ENCODE measurements at places on chromosomes 1 and 21.

GRCh38 chr21:37159053-37159776 is 86.2 kb downstream of the TTC3 start:
- no peak for DNase-seq

GRCh38 chr1:25467193-25467592 is 36.5 kb downstream of the MACO1 start:
- DNase-seq, result no peak

DNA sequence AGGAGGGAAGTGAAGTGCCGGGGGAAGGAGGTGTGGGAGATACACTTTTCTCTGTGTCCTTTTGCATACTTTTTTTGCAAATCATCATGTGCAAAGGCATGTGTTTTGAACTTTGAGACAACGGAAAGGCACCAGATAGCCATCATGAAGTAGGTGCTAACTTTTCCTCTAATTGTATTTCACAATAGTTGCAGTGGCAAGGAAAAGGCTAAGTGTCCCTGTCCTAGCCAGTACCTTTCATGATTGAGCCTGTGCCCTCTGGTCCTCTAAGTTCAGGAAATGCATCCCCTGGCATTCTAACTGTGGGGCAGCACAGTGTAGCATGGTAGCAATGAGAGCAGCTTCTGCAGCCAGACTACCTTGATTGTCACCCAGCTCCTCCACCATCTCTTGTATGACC is 186.2 kb downstream of the ADSS2 start:
- no peak for DNase-seq

GRCh38 chr1:197671140-197671539 is 104.1 kb downstream of the DENND1B start:
- DNase-seq, result no peak

DNA sequence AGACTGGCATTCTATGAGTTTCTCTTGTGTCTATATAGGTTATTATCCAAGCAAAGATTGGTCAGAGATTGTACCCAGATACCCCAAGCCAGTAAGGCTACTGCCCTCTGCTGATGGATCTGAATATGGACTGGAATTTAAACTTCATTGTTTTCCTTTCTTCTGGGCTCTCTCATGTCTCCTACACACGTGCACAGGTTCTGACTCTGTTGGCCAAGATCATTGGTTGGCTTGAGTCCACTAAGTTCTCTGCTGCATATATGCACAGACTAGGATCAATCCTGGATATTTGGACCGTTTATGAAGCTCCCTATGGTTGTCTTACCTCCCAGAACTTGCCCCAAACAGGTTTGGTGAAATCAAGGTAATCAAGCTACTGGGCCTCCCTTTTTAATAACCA is 69.7 kb downstream of the CC2D1B start:
- peak; percentile 36 for DNase-seq

DNA sequence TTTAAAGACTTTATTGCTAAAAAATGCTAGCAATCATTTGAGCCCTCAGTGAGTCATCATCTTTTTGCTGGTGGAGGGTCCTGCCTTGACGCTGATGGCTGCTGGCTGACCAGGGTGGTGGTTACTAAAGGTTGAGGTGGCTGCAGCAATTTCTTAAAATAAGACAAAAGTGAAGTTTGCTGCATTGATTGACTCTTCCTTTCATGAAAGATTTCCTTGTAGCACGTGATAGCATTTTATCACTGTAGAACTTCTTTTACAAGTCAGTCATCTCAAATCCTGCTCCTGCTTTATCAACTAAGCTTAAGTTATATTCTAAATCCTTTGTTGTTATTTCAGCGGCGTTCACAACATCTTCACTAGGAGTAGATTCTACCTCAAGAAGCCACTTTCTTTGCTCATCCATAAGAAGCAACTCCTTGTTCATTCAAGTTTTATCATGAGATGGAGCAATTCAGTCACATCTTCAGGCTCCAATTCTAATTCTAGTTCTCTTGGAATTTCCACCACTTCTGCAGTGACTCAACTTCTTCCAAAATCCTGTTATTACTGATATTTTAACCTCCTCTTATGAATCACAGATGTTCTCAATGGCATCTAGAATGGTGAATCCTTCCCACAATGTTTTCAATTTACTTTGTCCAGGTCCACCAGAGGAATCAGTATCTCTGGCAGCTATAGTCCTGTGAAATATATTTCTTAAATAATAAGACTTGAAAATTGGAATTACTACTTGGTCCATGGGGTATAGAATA is 17.6 kb upstream of the RGS1 start:
- DNase-seq, result no peak

DNA sequence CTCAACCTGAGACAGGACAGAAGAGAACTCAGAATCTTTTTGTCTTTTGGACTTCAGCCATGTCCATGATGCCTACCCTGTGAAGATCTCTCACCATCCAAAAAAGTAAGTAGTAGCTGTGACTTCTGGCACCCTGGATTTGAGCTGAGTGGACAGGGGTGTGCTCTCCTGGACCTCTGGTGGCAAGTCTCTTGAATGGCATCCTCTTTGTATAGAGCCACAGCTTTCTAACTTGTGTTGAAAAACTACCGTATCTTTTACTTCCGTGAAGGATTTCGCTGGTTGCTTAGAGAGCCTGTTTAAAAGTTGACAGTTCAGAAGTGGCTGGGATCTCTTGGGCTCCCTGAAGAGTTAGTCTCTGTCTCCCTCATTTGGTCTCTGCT is 1.8 kb downstream of the MFN2 start:
- peak; percentile 51 for DNase-seq

- DNase-seq, result no peak
Measured at GRCh38 chr1:7519181-7519860, 251.8 kb upstream of the VAMP3 start.

DNA sequence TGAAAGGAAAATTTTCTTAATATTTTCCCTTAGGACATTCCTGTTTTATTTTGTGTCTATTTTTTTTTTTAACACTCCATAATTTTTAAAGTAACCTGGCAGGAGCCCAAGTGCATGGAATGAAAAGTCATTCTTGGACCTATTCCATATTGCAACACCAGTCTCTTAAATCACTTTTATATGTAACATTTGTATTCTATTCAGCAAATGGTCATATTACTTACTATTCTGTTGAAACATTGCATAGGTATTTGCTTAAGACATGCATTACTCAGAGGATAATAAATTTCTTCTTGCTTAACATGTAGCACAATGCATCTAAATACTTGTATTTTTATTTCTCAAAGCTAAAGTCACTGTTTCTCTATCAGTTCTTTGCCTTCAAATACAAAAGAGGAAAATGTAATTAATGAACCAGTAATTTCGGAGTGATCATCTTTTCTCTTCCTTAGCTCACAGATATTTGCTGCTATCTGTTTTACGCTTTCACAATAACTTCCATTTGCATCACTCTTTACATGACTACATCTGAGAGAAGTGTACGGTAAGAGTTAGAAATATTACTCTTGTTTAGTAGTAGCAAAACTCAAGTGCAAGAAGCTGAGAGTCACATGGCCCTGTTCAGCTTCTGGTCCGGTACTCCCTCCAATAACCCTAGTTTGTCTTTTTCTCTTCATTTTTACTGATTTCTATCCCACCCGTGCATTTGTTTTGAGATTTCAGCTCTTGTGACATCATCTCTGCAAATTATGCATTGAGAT is 394.8 kb downstream of the USP25 start:
- no peak for DNase-seq

DNA sequence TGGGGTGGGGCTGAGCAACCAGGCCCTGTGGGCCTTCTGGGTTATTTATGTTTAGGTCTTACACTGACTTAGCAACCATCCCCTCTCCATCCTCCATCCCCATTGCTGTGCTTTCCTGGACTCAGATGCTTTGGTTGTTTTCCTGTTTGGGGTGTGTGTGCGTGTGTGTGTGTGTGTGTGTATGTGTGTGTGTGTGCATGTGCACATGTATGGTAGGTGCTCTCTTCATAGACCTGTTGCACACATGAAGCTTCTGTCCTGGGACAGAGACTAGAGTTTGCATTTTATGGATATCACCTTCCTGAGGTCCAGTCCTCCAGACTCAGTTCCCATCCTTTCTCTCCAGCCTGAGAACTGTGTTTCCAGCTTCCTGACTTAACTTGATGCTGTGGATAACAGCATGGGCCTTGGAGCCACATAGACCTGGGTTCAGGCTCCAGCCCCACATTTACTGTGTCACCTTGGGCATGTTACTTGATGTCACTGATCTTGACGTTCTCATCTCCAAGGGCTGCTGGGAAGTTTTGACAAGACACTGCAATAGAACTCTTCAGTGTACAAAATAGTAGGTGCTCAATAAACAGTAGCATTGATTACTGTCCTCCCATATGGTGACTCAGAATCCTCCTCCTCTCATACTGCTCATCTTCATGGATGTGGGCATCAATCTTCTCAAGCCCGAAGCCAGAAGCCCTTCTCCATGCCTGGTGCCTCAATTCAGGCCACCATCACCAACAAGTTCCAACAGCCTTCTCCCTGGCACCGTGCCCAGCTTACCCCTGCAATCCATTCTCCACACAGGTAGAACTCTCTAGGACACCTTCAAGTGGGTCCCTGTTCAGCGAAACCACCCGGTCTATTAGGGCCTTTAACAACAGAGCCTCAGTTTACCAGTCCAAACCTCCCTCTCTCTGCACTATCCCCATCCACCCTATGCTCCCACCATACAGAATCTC is 181.8 kb upstream of the EDN2 start:
- no peak for DNase-seq

DNA sequence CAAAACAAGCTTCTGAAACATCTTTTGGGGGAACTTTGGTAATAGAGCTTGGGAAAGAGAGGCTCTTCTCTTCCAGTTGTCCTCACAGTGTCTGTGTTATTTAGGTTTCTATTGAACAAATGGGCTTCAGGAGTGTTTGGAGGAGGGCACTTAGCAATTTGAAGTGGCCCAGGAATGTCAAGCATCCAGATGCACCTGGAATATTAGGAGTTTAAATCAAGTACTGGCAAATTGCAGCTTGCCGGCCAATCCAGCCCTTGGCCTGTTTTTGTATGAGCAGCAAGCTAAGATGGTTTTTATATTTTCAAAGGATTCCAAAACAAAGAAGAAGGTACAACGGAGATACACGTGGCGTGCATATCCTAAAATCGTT is 94.7 kb downstream of the CCDC185 start:
- DNase-seq, result no peak

GRCh38 chr1:90963651-90964050 is 58.2 kb downstream of the ZNF644 start:
- no peak for DNase-seq

- peak; percentile 65 for DNase-seq
Measured at GRCh38 chr1:150168960-150169601, 19.4 kb downstream of the PLEKHO1 start.

DNA sequence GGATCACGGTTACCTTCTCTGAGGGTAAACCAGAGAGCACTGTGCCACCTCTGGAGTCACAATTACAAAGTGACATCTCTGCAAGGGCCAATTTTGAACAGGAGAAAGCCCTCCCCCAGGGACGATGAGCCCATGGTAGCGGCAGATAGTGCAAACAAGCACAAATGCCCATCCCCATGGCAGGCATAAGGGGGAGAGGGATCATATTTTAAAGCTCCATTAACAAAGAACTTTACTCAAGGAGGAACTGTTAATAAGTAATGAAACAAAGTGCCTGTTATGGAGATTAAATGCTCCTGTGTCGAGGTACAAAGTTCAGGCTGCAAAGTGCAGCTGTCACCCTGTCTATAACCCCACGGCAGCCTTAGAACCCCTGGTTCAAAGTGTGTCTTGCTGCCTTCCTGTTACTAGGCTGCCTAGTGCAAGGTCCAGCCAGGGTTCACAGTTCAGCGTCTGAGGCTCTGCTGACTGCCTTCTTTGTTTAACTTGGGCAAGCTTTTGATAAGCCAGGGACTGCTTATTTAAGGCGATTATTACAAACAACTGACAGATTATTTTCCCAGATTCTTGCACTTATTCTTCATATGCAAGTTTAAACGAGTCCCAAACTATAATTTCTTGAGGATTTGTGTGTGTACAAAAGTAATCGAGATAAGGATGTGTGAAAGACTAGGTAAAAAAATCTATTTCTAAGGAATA is 75.7 kb upstream of the NRIP1 start:
- DNase-seq, result peak; percentile 67

DNA sequence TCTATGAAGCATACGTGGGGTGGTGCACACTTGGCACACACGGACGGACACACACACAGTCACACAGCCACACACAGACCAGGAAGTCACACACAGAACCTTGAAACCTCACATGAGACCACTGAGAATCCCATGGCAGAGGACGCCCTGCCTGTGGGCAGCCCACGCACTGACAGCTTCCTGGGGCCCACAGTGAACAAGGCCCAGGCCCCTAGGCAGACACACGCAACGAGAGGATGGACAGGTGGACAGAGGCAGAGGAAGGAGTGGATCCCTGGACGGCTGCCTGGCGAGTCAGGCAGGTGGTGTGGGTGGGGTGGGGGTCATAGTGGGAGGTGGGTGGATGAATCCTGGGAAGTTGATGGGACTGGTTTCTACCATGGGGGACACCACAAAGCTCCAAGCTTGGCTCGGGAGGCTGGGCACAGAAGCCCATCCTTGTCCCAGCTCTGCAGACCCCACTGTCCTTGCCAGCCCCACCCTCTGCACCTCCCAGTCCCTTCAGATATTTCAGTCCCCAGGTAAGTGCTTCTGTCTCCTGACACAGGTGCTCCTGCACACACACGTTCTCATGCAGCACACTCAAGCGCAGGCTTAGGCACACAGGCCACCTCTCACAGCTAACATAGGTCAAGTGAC is 49.1 kb downstream of the WNT9A start:
- no peak for DNase-seq

GRCh38 chr1:159171688-159172501 is 480 bp downstream of the CADM3 start:
- DNase-seq, result peak; percentile 20

DNA sequence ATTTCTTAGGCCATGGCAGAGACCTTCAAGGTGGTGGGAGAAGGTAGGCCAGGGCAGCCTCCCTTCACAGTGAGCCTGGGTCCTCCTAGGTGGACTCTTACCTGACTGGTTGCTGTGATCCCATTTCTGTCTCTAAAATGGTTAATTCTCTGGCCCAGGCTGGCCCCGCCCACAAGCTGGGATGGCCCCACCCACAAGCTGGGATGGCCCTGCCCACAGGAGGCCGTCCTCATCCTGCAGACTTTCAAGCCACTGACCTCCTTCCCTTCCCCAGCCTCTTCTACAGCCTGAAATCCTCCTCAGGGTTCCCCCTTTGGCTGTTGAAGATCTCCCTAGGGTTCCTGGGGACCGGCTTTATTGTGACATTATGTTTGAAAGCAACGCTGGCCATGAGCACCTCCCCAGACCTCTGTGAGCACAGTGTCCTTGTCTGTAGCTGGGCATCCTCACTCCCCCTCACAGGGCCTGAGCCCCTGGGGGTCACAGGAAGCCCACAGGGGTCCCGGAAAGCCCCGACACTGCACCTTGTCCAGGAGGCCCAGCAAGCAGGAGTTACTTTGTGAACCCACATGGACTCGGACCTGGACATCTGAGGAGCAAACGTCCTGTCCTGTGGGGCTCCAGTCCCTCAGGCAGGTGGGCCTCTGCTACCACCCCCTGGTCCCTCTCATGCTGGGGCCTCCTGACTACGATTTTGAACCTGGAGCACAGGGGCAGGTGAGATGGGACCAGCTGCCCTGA is 621.7 kb downstream of the MATN1 start:
- DNase-seq, result no peak

GRCh38 chr21:38499296-38499695 is 1.0 kb upstream of the ERG start:
- no peak for DNase-seq

- peak; percentile 33 for DNase-seq
Measured at GRCh38 chr1:18597160-18598042, 33.2 kb upstream of the PAX7 start.
